ENCODE measurements at places on chromosomes 3 and 15.

GRCh38 chr3:52220380-52221026, 4.9 kb downstream of the TLR9 start:
- peak; percentile 47 for DNase-seq

- DNase-seq, result no peak
Observed at GRCh38 chr15:56824175-56824574, 90.9 kb upstream of the ZNF280D start.

- no peak for DNase-seq
Observed at GRCh38 chr15:62242999-62243398, 77.9 kb upstream of the C2CD4B start.

DNA sequence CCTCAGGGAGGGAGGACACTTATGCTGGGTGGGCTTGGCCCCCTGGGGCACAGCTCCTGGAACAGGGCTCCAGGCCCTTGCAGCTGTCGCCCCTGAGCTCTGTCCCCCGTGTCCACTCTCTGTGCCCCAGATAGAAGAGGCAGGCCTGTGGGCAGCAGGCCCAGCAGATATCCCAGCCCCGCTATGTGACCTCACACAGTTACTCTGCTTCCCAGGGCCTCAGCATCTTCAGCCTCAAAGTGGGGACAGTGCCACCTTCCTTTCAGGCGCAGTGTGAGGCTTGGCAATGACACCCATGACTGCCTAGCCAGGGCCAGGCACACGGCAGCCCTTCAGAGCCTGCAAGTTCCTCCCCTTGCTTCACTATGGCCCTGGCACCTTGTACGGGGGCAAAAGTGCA, 98.4 kb downstream of the IQSEC1 start:
- DNase-seq, result no peak

- peak; percentile 68 for DNase-seq
Observed at GRCh38 chr15:62389885-62390790, 225.1 kb upstream of the C2CD4B start.

GRCh38 chr15:59792359-59792758, 103.2 kb upstream of the BNIP2 start:
- no peak for DNase-seq

GRCh38 chr3:116886202-116886893, 176.8 kb downstream of the TUSC7 start:
- no peak for DNase-seq

- DNase-seq, result no peak
Observed at GRCh38 chr3:120438665-120439370, 12.0 kb downstream of the FSTL1 start.

GRCh38 chr15:89998141-89998661, 2.9 kb upstream of the ZNF710 start:
- no peak for DNase-seq

DNA sequence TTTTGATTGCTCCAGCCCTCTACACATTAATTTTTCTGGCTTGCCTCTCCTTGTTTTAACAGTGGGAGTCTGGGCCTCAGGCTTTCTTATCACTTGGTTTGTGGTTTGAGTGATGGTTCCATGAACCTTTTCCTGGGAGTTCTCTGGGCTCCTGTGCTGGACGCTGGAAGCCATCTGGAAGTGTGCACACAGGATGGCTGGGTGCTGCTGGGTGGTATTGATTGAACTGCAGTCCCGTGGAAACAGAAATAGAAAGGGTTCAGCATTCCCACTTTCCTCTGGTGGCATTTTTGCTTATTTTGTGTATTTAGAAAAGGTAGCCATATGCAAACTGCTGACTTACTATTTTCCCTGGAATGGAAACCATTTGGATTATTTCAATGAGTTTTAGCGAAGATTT, 25.6 kb downstream of the MITF start:
- no peak for DNase-seq

GRCh38 chr3:167091226-167091625, 288.9 kb downstream of the ZBBX start:
- no peak for DNase-seq

DNA sequence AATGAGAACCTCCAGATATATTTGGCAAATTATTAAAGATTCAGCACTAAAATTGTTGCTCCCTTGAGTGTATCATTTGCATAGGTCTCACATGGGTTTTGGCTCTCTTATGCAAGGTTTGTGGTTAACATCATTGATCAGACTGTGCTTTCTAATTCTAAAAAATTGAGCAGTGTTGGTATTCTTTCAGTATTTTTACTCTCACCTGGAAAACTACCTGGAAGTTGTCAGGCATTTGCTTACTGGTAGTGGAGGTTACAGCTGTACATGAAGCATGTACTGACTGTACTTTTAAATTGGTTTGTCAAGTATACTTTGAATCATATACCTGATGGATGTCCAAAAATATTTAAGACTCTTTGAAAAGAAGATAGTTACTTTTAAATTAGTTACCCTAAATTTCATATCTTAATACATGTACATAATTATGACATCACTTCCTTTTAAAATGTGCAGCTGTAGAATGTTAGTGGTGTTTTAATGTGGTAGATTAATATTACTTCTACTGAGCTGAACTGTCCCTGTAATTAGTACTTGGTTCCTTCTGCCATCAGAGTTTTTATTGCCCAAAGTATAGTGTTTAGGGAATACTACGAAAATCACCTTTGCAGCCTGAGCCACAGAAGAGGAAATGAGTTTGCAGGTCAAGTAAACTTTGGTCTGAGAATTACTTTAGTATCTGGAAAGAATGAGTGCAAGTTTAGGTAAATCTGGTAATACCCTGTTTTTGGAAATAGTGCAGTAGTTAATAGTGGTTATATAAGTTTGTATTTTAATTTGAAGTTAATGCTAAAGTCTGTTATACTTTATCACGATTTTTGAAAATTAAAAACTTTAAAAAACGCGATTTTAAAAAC, 2.8 kb downstream of the CHD2 start:
- no peak for DNase-seq

Measured in hypothalamus (tissue), 51 donors.